ENCODE measurements at places on chromosomes 11 and 22. TPM values are rescaled to one million over a fixed set of nuclear protein-coding genes. Genes with fewer than 3 reads are reported as not detected.

RAG1 gene
- 1.4 TPM for polyA plus RNA-seq

PPP2R1B gene
- 24.7 TPM for polyA plus RNA-seq

PKDREJ gene
- not detected for polyA plus RNA-seq

GRCh38 chr11:7545611-7546010 lies 31.8 kb downstream of the PPFIBP2 start:
- no peak for DNase-seq

DNA sequence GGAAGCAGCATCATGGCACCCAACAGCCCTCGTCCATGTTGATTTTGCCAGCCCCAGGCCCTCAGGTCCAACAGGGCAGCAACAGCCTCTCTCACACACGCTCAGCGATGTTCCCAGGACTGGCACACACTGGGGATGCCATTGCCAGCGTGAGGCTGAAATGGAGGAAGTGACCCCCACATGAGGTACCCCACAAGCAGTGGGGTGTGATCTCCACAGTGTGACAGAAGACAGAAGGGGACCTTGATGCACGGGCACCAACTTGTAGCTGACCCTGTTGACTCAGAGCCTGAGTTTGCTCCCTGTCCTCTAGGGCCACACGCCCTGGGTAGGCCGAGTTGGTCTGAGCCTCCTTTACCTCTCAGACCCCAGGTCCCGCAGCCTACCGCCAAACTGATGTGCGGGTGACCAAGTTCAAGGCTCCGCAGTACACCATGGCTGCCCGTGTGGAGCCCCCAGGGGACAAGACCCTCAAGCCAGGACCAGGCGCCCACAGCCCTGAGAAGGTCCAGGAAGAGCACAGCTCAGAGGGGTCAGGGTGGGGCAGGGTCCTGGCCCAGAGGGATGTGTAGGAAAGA lies 6.2 kb downstream of the SCGB1C1 start:
- no peak for DNase-seq

GRCh38 chr11:81449588-81450156 lies 1284.0 kb downstream of the FAM181B start:
- no peak for DNase-seq

GRCh38 chr11:22703040-22703439 lies 36.6 kb downstream of the GAS2 start:
- DNase-seq, result no peak

- DNase-seq, result no peak
Observed at GRCh38 chr11:65119670-65119995, 2.1 kb upstream of the ZNHIT2 start.

GRCh38 chr11:83191491-83191890 lies 2.0 kb upstream of the ANKRD42 start:
- DNase-seq, result no peak

DNA sequence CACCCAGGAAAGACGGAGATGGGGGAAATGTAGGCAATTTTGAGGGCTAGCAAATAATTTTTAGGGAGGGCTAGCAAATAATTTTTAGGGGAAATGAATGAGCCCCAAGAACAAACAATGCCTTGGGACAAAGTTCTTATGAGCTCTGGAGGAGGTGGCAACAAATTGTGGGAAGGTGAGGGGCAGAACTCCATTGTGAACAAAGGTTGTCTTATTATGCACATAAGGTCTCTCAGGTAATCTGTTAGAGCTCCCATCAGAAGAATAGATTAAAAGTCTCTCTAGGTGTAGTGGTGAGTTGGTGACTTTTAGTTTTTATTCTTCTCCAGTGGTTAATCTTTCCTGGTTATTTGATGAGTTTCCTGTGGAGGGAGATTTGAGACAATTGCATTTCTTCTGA lies 2.4 kb upstream of the PRPF19 start:
- no peak for DNase-seq

- DNase-seq, result no peak
Observed at GRCh38 chr22:23984430-23984829, 4.5 kb downstream of the GSTT2 start.
